CD4-positive, alpha-beta T cell treated with Interleukin-12 subunit alpha and Interleukin-12 subunit beta, for 1 hour (primary cell): ENCODE measurements at places on chromosomes 5 and 9.
A peak's percentile ranks its signal among the peaks of the same experiment; 100 is the strongest.

GRCh38 chr5:35171078-35171477 is 59.2 kb downstream of the PRLR start:
- no peak for DNase-seq

GRCh38 chr9:114174876-114175771 is 19.8 kb downstream of the COL27A1 start:
- DNase-seq: no peak

GRCh38 chr5:173451031-173451430 is 122.8 kb upstream of the STC2 start:
- DNase-seq: no peak

DNA sequence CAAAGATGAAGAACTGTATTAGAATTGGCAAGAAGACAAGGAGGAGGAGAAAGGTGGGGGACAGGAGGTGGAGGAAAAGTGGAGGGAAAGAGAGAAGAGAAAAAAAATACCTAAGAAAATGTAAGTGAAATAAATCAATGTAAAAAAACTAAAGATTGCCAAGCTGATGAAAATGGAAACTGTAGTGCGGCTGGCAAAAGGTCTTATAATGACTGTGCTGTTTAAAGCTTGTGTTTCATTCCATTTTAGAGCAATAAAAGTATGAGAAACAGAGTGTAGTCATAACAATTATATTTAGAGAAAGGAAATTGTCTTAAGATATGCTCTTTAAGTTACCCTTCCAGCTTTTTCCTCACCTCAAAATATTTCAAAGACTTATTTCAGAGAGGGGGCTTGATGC is 670.5 kb upstream of the SEMA6A start:
- no peak for DNase-seq

DNA sequence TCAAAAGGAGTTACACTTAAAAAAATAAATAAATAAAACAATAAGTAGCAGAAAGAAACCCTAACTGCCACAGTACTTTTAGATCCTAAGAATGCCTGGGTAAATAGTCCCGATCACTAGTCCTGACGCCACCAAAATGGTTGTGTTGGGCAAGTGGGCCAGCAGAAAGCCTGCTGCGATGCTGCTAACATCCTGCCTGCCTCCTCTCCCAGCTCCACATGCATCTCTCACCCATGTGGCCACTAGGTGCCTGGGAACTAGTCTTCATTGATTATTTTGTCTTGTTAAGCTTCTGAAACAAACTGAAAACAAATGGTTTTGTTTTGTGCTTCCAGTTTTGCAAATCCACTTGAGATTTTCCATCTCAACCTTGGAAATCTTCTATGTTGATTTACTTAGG is 54.4 kb upstream of the TRAF1 start:
- DNase-seq: no peak

- no peak for DNase-seq
These were observed 79.7 kb upstream of the ICE1 start for GRCh38 chr5:5342784-5343183.

GRCh38 chr9:112012026-112012902 is 115.7 kb downstream of the UGCG start:
- DNase-seq: no peak

- DNase-seq: no peak
These were observed 1.3 kb downstream of the CCT5 start for GRCh38 chr5:10251405-10251804.

DNA sequence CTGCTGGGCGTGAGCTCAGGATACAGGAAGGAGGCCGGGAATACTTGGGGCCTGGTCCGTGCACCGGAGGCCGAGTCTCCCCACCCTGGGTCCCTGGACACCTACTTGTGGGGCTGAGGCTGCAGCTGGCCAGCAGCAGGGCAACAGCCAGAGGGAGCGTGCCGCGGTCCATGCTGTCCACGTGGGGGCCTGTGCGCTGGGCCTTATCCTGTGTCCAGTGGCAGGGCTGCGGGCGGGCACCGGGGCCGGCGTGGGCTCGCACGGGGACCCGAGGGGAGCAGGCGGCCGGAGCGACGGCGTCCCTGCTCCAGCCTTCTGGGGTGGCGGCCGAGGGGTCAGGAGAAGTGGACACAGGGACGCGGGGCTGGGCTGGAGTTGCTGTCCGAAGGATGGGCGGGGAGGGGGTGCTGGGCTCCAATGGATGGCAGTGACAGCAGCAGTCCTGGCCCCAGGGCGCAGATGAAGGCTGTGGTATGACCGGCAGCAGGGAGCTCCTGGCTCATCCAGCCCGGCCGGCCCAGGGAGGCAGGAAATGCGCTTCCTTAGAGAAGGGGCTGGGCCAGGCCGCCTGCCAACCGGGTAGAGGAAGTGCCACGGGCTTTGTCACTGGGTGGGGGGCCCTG is at the start of gene ENG:
TSS of gene ENG (minus strand) at position 475 of the 623 bp plus-strand sequence. CDS start at position 172, 303 bp downstream.
- DNase-seq: no peak

- DNase-seq: no peak
These were observed 22.0 kb upstream of the FREM1 start for GRCh38 chr9:14932231-14932630.

DNA sequence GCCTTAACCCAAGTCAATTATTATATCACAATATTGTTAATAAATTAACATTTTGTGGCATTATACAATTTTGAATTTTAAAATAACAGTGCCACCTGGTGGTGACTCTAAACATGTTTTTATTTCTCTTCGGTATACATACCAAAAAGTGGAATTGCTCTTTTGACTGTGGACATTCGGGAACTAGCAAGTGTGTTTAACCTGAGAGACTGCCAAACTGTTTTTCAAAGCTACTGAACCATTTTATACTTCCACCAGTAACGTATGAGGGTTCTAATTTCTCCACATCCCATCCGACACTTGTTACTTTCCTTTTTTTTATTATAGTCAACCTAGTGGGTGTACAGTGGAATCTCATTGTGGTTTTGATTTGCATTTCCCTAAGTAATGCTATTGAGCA is 18.3 kb upstream of the HSDL2 start:
- peak; percentile 65 for DNase-seq

DNA sequence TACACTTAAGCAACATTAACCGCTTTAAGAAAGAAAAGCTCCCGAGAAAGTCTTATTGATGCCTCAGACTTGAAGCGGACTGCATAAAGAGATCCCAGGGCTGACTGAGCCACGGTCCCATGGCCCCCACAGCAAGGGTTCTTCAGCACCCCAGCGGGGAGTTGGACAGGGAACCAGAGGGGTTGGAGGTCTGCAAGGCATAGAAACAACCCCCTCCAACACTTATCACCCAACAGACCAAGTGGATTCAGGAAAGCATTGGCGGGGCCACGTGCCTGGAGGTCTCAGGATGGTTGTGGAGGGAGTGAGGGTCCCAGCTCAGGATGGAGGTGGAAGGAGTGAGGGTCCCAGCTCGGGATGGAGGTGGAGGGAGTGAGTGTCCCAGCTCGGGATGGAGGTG is 143.7 kb upstream of the IRX2 start:
- DNase-seq: no peak
